IMR-90 (cell line): ENCODE measurements at places on chromosomes 2 and 18.
A peak's percentile ranks its signal among the peaks of the same experiment; 100 is the strongest.

GRCh38 chr2:156474401-156474800 is 38.2 kb downstream of the GPD2 start:
- no peak for DNase-seq

- no peak for DNase-seq
Measured at GRCh38 chr18:9987345-9987744, 73.5 kb downstream of the VAPA start.

DNA sequence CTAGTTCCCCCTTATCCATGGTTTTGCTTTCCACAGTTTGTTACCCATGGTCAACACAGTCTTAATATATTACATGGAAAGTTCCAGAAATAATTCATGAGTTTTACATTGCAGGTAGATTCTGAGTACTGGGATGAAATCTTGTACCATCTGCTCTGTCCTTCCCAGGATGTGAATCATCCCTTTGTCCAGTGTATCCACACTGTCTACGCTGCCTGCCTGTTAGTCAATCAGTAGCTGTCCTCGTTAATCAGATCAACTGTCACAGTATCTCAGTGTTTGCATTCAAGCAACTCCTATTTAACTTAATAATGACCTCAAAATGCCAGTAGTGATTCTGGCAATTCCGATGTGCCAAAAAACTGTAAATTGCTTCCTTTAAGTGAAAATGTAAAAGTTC is 76.3 kb downstream of the DYNC1I2 start:
- DNase-seq: no peak

- peak; percentile 23 for DNase-seq
Measured at GRCh38 chr18:49178736-49179135, 228.0 kb upstream of the SMAD7 start.

DNA sequence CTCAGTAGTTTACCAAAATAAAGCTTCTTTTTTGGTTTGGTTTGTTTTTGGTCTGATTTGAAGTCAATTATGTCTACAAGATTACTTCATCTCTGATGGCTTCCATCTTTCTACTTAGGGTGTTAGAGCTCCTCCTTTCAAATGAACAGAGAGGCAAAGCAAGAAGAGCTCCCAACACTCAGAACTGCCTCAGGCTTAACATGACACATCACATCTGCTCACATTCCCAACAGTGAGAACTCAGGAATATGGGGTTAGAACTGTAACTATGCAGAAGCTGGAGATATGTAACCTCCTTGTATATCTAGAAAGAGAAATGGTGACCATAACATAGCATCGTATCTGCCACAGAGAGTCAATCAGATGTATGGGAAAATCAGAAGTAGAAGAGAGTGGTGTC is 11.4 kb upstream of the LRATD1 start:
- DNase-seq: no peak

DNA sequence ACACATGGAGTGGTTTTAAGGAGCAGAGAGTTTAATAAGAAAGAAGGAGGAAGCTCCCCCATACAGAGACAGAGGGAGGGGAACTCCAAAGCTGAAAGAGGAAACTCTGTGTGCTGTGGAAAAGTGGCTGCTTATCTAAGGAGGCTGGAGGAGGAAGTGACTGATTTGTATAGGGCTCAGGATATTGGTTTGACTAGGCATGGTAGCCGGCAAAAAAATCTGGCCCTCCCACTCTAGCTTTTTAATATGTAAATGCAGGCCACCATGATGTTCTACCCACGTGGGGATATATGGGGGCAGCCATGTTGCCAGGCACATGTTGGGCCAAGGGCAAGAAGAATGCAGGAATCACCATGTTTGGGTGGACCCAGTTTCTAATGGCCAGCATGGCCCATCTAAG is 64.3 kb downstream of the HNMT start:
- DNase-seq: no peak

DNA sequence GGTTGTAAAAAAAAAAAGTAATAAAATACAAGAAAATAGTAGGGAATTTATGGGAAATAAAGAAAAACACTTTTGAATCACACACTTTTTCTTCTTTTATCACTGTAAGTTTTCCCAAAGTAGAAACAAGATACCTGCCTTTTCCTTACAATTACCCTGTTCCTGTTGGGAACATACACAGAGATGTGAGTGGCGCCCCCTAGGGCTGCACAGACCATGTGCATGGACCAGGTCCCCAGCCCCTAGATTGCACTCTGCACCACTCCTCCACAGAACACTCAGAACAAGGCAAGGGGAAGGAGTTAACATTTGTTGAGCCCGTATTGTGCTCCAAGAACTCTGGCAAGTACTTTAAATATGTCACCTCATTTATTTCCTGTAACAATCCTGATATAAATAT is 118.7 kb upstream of the NRP2 start:
- no peak for DNase-seq

DNA sequence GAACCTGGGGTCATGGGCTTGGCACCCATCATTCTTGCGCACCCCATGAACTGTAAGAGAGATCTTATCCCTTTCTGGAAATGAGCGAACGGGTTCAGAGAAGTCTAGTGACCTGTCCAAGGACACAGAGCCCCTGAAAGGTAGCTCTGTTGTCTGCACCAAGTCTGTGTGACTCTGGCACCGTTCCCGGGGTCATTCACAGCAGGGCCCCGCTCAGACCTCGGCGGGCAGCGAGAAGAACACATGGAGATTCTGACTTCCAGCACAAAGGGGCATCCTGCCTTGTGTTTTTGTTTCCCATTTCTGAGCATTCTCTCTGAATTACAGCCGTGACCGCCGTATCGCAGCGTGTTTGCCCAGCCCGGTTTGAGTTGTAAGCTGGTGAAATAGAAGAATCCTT is 231.7 kb downstream of the KLHL29 start:
- no peak for DNase-seq

DNA sequence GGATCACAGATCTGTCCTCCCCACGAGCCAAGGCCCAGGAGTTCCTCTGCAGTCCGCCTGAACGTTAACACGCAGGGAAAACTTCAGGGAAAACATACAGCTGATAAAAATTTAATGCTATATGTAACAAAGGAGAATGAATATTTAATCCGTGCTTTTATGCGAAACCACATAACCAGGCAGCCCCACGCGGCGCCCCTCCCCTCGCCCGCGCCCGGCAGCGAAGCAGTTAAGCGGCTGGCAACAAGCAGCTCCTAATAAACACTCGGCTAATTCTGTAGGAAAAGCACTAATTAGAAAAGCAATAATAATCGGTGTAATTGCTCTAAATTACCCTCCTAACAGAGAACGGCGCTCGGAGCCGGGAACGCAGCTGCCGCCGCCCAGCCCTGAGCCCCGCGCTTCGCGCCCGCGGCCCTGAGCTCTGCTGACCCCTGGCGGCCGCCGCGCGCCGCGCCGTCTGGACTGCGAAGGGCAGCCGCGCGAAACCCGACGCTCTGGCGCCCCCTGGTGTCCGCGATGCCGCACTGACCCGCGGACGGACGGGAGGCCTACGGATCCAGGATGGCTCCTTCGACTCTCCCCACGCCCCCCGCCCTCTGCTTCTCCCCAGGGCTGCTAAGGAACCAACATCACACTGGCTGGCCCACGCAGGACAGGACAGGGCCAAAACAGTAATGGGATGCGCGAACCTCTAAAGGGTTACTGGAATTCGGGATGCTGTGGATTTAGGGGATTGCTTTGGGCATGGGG is 181.4 kb downstream of the SMAD2 start:
- DNase-seq: peak; percentile 37

GRCh38 chr2:3099145-3099859 is 278.3 kb downstream of the EIPR1 start:
- DNase-seq: no peak

GRCh38 chr2:63977904-63978303 is 41.3 kb downstream of the VPS54 start:
- DNase-seq: no peak

DNA sequence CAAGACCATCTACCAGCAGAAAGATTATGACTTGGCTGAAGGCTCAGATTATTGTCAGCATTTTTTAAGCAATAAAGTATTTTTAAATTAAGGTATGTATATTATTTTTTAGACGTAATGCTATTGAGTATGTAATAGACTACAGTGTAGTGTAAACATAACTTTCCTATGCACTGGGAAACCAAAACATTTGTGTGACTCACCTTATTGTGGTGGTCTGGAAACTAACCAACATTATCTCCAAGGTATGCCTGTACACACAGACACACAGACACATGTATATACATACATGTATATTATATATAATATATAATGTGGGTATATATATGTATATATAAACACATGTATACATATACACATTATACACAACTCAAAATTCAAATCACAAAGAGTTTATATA is 9.1 kb upstream of the TMEFF2 start:
- peak; percentile 68 for DNase-seq

- no peak for DNase-seq
Measured at GRCh38 chr2:237759176-237759575, 39.4 kb upstream of the RBM44 start.

DNA sequence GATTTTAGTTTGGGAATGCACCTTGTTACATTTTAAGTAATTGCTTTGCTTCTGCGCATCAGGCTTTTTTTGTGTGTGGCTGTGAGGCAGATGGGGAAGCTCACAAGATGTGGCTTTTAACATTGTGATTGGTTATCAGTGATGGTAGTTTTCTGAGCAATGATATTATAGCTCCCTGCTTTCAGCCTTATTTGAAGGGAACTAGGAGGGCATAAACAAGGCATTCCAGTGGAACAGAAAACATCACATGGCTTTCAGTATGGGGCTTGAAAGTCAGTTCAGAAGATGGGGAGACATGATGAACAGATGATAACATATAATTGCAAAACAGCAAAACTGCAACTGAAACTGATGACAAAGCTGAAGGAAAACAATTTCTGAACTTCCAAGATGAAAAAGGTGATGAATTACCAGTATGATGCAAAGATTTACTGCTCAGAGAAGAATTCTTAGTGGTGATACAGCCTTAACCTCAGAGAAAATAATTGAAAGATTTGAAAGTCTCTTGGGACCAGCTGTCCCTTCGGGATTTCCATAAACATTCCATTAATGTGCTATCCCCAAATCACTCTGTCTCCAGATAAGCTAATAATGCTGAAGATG is 439.7 kb downstream of the RND3 start:
- DNase-seq: no peak

DNA sequence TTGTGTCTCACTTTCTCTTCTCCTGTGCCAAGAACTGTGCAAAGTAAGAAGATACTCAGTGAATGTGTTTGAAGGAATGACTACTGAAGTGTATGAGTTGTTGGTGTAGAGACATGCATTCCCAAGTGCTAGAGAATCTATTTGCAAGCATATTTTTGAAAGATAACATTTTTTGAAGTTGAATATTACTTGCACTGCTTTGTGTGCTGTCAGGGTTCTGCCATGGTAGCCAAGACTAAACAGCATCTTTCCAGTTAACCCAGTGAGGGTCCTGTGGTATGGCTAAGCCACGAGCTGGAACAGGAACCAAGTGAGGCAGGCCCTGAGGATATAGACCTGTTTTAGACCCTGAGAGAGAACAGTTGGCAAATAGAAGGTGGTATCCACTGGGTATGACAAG is 35.2 kb upstream of the EFEMP1 start:
- no peak for DNase-seq

GRCh38 chr2:214203744-214204289 is 207.0 kb upstream of the VWC2L start:
- peak; percentile 45 for DNase-seq

GRCh38 chr18:2716394-2717326 is 61.1 kb downstream of the SMCHD1 start:
- no peak for DNase-seq

DNA sequence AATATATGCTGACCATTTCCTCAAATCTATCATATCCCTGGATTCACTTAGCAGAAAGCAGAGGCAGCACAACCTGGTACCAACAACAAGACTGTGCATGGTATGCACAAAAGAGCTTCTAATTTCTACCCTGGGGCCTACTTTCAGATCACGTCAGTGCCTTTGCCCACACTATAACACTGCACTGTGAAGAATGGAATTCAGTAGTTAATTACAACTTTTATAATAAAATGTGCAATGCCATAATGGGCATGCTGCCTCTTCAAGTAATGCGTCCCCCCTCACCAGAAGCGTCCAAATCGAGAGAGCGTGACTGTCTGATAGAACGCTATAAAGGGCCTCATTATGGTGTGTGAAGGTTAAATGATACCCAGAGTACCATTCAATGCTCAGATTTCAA is 328.1 kb upstream of the PKDCC start:
- DNase-seq: no peak

- DNase-seq: no peak
Measured at GRCh38 chr18:49563130-49563540, 1.3 kb downstream of the LIPG start.

- DNase-seq: no peak
Measured at GRCh38 chr2:200090683-200091082, 135.3 kb downstream of the MAIP1 start.

DNA sequence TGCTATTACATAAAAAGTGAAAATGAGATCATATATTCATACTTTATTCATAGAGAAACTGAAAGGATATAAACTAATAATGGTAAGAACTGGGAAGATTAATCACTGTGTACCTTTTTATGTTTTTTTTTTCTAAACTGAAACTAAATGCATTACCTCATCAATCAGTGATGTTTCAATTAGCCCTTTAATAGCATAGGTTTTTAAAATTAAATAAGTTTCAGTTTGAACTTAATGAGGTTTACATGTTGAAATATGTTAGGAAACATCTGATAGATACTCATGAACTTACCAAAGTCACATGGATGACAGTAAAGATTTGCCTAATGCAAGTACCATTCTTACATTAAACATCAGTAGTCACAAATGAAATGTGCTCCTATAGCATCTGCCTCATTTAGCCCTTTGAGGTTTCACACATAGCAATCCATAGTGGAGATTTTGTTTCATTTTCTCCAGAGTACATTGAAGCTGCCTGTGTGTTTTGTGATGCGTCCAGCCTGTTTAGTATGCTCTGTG is 8.9 kb downstream of the MAPRE2 start:
- no peak for DNase-seq

DNA sequence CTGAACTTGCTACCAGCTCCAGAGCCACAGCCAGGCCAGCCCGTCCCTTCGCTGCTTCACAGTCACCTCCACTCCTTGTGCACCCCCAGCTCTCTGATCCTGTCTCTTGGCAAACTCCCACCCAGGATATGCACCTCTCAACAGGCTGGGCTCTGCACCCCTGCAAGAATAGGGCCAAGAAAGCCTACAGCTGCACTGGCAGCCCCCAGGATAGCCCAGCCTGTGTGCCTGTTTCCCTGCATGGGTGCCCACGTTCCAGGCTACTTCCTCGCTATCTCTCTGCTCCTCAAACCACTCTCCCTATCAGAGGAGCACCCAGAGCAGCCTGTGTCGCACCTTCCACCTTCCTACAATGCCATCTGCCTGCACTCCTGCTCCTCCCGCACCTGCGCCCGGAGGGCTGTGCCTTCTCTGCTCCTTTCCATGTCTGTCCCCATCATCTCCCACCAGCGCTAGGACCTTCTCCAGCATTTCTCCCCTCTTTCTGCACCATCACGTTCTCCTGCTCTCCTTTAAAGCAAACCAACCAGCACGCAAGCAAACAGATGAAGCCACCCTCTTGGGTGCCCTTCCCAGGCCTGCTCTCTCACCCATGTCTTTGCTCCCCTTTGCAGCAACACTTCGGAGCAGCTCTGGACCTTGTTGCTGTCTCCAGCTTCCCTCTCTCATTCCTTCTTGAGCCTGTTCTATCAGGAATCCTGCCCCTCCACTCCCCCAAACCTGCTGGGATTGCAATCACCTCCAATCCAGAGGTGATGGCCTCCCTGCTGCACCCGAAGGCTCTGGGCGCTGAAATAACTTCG is 313.2 kb upstream of the HS6ST1 start:
- no peak for DNase-seq

- no peak for DNase-seq
Measured at GRCh38 chr2:128445523-128445900, 126.8 kb upstream of the HS6ST1 start.
